Thyroid gland (tissue), 4 donors: ENCODE measurements at places on chromosomes 11 and 22.

- H3K4me1 ChIP-seq = no peaks in the 10 kb centered on the region
- no peak overlapping the region for H3K27ac ChIP-seq
- no peaks in the 10 kb centered on the region for H3K27me3 ChIP-seq
- H3K4me3 ChIP-seq = no peak overlapping the region
Measured at GRCh38 chr11:15551901-15552851, 437.5 kb downstream of the INSC start.

GRCh38 chr11:72602250-72602904, 71.8 kb downstream of the PDE2A start:
- no peaks in the 10 kb centered on the region for H3K27me3 ChIP-seq
- no peaks in the 10 kb centered on the region for H3K4me1 ChIP-seq
- DNase-seq = no peak
- H3K27ac ChIP-seq = no peak overlapping the region
- no peak overlapping the region for H3K4me3 ChIP-seq

DNA sequence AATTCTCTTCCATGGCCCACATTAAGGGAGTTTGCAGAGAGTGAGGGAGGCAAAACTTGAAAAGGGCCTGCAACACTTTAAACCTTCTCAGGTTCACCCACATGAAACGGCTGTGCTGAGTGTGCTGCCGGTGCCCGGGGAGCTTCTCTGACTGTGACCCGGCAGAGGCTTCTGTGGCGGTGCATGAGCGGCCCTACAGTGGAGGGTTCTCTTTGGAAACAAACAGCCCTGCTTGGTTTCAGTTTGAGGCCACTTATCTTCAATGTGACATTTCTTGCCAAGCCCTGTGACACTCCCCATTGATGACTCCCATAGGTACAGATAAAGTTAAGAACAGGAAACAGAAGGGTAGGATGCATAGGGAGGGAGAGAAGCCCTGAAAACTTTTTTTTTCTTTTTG, 31.8 kb downstream of the FAM118A start:
- H3K27me3 ChIP-seq = no peaks in the 10 kb centered on the region
- H3K4me3 ChIP-seq = no peak overlapping the region
- peak overlapping the region; percentile 44 for H3K27ac ChIP-seq
- H3K4me1 ChIP-seq = peaks cover 19% of the 10 kb centered on the region

DNA sequence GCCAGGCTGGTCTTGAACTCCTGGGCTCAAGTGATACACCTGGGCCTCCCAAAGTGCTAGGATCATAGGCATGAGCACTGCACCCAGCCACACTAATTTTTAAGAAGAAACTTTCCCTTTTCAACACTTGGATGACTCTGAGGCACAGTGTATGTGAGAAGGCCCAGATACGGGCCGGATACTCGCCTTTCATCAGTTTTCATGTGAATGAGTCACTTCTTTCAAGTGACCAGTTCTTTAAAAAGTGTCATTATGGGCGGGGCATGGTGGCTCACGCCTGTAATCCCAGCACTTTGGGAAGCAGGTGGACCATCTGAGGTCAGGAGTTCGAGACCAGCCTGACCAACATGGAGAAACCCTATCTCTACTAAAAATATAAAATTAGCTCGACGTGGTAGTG, 120.8 kb downstream of the CTTN start:
- H3K27ac ChIP-seq = no peak overlapping the region
- no peak for DNase-seq
- no peak overlapping the region for H3K4me3 ChIP-seq
- no peaks in the 10 kb centered on the region for H3K36me3 ChIP-seq

GRCh38 chr11:58829786-58830185, 14.7 kb downstream of the GLYATL2 start:
- H3K27me3 ChIP-seq = no peaks in the 10 kb centered on the region
- no peak overlapping the region for H3K27ac ChIP-seq
- no peaks in the 10 kb centered on the region for H3K4me1 ChIP-seq
- H3K4me3 ChIP-seq = no peak overlapping the region
- no peak for DNase-seq

DNA sequence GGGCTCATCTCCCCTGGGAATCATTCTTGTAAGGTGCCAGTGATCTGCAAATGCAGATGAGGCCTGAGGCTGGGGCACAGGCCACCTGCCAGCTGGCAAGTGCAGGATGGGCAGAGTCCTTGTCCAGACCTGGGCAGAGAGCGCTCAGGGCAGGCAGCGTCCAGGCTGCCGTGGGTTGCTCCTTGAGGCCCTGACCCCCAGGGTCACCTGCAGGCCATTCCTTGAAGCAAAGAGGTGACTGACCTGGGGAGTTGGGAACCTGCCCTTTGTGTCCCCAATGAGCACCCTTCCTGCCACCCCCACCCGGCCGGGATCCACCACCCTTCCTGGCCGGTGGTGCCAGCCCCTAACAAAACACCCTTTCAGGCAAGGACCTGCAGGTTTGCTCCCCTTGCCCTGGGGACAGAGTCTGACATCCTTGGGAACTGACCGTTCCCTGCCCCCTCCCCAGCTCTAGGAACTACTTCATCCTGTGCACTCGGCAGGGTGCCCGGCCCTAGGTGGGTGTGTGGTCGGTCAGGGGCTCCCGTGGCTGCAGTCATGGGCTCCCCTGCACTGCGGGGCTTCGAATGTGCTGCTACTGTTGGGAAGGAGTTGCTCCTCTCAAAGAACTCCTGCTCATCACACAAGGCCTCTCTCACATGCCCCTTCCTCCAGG, 28.3 kb downstream of the DUSP8 start:
- H3K4me3 ChIP-seq = no peak overlapping the region
- no peaks in the 10 kb centered on the region for H3K27me3 ChIP-seq
- no peaks in the 10 kb centered on the region for H3K36me3 ChIP-seq
- H3K27ac ChIP-seq = no peak overlapping the region
- no peak for DNase-seq
- peaks cover 28% of the 10 kb centered on the region for H3K4me1 ChIP-seq
